ENCODE measurements at places on chromosomes 16 and 17.
A peak's percentile ranks its signal among the peaks of the same experiment; 100 is the strongest.

DNA sequence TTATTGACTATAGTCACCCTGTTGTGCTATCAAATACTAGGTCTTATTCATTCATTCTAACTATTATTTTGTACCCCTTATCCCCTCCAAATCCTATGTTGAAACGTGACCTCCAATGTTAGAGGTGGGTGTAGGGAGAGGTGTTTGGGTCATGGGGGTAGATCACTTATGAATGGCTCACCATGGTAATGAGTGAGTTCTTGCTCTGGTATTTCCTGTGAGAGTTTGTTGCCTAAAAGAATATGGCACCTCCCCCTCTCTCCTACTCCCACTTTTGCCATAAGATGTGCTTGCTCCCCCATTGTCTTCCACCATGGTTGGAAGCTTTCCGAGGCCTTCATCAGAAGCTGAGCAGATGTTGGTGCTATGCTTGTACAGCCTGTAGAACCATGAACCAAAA is 59.3 kb upstream of the BRD7 start:
- peak; percentile 32 for DNase-seq

- DNase-seq = no peak
These were observed 93.4 kb upstream of the CDH5 start for GRCh38 chr16:66273053-66273452.

- DNase-seq = no peak
These were observed at the start of gene ZNF469 for GRCh38 chr16:88382491-88383400. Gene ZNF469 (plus strand): TSS chr16:88382959. CDS start chr16:88427471, 44,512 bp downstream.

DNA sequence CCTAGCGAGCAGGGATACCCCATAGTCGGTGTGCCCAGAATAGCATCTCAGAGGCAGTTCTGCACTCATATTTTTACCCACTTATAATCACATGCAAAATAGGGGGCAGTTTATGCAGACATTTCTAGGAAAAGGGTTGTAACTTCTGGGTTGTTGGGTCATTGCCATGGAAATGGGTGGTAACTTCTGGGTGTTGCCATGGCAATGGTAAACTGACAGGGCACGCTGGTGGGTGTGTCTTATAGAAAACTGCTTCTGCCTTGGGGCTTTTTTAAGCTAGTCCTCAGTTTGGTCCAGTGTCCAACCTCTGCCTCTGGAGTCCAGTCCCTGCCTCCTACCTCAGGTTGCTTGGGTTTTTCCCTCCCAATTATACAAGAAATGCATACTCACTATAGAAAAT is 7.4 kb upstream of the SPAG9 start:
- DNase-seq = no peak

GRCh38 chr17:27532269-27533263 is 76.3 kb downstream of the KSR1 start:
- DNase-seq = no peak

GRCh38 chr17:81683208-81683583 is 401 bp downstream of the ARL16 start:
- DNase-seq = no peak

DNA sequence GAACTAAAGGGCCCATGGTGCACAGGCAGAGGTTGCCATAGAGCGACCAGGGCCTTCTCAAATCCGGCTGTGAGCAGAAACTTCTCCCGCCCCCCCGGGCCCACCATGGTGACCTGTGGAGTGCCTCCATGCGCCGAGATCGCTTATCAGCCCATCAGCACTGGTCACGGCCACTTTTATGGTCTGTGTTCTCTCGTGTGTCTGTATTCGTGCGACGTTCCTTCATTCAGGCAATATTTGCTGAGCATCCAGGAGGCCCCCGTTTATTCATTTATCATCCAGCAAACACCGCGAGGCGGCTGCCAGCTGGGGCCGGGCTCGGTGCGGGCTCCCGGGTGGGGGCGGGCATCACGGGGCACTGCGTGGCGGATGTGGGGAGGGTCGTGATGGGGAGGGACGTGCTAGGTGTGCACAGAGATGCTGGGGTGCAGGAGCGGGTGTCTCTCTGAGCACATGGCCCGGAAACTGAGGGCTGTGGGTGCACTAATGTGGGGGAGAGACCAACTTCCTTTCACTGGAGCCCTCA is 88.0 kb upstream of the CBX4 start:
- DNase-seq = no peak

- no peak for DNase-seq
These were observed 119.8 kb downstream of the HIC1 start for GRCh38 chr17:2174468-2175293.

- no peak for DNase-seq
These were observed 8.7 kb downstream of the COX10 start for GRCh38 chr17:14078027-14078426.

DNA sequence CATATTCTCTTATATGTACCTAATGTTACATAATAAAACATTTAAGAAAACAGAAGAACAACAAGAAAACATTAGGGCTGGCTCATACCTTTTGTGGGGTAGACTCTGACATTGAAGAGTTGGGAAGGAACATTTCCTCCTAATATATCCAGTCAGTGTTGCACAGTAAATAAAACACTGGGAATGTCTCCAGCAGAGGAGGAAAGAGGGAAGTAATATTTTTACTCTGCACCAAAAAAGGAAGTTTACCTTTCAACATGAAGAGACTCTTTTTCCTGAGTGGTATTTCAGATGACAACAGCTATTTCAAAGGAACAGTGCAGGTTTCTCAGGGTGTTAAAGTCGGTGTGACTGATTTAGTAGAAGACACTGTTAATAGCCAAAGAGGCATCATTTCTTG is 31.9 kb downstream of the EPN2 start:
- no peak for DNase-seq

GRCh38 chr16:85715169-85716021 is 26.6 kb upstream of the GINS2 start:
- no peak for DNase-seq

DNA sequence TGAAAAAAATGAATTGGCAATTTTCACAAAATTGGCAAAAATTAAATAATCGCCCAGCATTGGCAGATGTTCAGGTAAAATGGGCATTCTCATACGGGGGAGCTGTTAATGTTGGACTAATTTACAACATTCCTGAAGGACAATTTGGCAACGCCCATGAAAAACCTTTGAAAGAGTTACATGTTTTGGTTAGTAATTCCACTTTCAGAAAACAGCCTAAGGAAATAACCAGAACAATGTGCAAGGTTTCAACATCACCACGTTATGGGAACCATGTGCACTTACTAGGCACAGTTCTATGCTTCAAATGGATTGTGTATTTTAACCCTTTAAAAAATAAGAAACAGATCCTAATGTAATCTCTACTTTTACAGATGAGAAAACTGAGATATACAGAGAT is 62.7 kb downstream of the CDYL2 start:
- no peak for DNase-seq

DNA sequence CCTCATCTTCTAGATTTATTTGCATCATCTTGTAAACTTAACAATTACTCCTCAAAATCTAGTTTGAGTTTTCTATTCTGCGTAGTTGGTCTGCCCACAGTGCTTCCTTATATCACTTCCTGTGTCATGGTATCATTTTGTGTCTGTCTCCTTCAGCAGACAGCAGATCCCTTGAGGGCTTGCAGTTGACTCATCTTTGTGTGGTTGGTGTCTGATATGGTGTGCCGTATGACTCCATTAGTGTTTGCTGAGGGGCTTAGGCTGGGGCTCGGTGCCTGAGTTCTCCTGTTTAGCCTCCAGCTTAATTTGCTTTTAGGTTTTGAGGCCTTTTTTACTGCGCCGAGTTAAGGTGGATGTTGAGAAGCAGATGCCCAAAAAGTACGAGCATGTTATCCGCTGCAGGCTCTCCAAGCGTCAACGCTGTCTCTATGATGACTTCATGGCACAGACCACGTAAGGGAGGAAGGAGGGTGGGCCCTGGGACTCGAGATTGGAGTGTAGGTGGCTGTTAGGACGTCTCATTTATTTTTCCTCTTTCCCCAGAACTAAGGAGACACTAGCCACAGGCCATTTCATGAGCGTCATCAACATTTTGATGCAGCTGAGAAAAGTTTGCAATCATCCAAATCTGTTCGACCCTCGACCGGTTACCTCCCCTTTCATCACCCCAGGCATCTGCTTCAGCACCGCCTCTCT is 16.9 kb downstream of the SRCAP start:
- DNase-seq = peak; percentile 93

DNA sequence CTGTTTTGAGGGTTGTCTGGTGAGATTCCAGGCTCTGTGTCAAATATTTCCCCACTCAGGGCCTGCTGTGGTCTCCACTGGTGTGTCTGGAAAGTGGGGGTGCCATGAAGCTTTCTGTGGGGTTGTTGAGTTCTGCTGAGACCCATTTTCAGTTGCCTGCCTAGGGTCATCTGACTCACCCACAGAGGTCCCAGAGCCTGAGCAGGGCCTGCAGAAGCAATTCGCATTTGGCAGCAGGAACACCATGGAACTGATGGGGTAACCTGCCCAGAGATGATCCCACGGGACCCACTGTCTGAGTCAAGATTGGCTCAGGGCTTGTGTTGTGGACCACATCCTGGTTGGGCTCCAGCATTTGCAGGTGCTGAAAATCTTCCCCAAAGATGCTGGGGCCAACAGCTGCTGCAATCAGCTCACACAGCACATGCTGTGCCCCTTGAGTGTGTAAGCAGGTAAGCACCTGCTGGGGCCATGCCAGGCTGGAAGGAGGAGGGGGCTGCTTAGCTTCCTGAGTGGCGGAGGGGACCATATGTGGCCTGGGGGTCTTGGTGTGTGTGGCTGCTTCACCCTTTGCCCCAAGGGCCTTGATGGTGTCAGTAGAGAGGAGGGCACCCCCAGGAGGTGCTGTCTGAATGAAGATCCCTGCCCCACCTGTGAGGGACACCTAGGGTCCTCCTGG is 1726.1 kb downstream of the TP53TG3F start:
- DNase-seq = no peak

DNA sequence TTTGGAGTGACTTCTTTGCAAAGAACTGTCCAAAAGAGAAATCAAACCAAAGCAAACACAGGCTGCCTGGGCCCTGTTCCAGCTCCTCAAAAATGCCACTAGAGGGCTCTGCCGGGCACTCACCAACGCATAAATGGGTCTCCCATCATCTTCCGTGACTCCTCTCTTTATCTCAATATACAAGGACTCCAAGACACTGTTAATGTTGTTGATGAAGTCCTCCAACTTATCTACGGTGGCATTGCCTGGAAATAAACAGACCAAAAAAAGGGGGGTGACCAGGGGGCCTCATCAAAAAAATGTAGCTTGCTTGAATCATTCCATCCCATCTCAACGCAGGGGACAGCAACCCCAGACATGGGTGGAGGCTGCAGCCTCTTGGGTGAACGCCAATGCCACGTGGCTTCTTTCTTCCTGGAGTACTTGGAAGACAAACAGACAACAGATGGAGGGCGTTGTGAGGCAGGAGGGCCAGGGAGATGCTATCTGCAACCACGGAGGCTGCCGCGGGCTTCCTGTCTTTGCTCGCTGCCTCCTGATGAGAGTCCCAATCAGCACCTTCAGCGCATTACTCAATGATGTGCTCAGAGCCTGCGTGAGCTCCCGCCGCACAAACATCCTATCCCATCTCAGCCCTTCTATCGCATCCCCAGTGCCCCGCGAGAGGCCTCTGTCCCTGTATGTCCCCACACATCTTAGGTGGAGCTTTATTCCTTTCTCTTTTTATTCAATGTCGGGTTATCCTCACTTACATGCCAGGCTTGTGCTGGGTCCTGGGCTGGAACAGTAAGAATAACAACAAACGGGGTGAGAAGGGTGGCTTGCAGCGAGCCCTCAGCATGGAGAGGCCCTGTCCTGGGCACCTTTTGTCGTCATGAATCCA is 32.0 kb downstream of the KDM8 start:
- peak; percentile 79 for DNase-seq

Data from foreskin melanocyte (primary cell).